SJCRH30 (cell line): ENCODE measurements at places on chromosomes 12 and 14. TPM values are rescaled to one million over a fixed set of nuclear protein-coding genes. Genes with fewer than 3 reads are reported as not detected.

The CATSPERB gene
- total RNA-seq, result not detected in 2 replicates

DNA sequence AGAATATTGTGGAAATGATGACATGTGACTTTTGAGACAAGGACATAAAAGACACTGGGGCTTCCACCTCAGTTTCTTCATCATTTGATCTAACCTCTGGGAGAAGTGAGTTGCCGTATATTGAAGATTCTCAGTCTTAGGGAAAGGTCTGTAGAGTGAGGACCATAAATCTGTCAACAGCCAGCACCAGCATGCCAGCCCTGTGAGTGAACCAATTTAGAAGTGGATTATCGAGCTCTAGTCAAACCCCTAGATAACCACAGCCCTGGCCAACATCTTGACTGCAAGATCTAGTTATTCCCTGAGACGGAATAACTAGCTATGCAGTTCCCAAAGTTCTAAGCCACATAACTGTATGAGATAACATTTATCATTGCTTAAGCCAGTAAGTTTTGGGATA is 108.8 kb upstream of the PTPRR start:
- H3K4me1 ChIP-seq, result no peaks in the 10 kb centered on the region
- H3K4me3 ChIP-seq, result no peak overlapping the region
- H3K27me3 ChIP-seq, result no peaks in the 10 kb centered on the region

DNA sequence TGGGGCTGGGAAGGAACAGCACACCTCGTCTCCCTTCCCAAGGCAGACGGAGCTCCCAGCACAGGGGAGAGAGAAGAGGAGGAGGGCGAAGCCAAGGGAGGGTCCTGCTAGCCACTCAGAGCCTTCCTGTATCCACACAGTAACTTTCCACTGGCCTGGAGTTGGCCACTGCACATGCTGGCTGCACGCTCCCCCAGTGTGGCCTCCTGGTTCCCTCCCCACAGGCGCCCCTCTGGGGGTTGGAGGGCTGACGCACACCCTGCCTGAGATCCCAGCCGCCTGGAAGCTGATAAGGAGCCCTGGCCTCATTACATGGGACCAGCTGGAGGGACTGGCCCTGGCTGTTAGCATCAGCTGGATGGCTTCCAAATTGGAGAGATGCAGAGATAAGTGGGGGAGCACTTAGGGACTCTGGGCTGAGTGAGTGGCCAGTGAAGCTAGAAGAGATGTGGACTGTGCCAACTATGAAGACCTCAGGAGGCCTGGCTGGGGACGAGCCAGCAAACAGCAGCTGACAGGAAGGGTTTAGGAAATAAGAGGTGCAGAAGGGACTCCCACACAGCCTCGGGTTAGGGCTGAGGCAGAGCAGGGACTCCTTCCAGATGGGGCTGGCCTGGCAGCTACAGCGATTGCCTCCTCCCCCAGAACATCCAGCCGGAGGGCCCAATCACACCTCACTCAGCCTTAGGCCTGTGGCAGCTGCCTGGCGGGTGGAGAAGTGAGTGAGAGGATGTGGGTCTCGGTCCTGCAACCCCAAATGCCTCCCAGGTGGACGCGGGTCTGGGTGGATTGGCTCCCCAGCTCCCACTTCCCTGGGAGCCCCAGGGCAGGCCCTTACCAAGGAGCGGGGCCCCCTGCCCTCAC is 26.3 kb upstream of the BCDIN3D start:
- no peaks in the 10 kb centered on the region for H3K36me3 ChIP-seq
- peak overlapping the region; percentile 71 for H3K27ac ChIP-seq
- DNase-seq, result peak; percentile 99
- peak overlapping the region; percentile 13 for H3K4me3 ChIP-seq
- peaks cover 70% of the 10 kb centered on the region for H3K4me1 ChIP-seq
- no peaks in the 10 kb centered on the region for H3K27me3 ChIP-seq

- no peak for DNase-seq
- no peaks in the 10 kb centered on the region for H3K36me3 ChIP-seq
- H3K27me3 ChIP-seq, result no peaks in the 10 kb centered on the region
- no peaks in the 10 kb centered on the region for H3K4me1 ChIP-seq
- H3K4me3 ChIP-seq, result no peak overlapping the region
- no peak overlapping the region for H3K27ac ChIP-seq
These were observed 268.5 kb upstream of the PPFIA2 start for GRCh38 chr12:82027612-82028011.

DNA sequence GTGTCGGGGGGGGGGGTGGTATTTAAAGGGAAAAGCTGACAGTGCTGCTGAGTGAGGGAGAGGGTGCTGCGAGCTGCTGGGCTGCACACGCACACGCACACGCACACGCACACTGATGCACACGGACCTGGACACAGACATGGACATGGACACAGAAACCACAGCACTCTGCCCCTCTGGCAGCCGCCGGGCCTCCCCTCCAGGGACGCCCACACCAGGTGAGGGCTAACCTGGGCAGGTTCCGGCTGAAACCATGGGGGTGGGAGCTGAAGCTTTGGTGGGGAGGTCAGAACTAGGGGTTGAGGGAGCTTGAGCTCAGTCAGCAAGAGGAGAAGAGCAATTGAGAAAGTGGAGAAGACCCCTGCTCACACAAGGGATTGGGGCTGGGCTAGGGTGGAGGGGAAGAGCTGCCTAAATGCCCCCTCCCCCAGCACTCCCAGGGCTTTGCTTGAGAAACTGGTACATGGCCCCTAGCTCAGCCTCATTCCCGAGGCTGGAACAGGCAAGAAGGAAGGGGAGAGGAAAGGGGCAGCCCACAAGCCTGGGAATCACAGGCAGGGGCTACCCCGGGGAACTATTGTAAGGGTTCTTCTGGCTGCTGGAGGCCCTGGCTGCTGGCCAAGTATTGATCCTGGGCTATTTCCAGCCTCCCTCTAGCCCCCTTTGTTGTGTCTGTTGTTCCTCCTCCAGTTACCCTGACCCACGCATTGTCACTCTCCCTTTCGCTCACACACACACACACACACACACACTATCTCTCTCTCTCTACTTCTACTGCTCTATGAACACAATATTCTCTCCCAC is at the start of gene REM2:
Gene REM2 (plus strand): TSS at position 50 of the 804 bp plus-strand sequence. CDS start 66 bp downstream, at position 116.
- H3K4me3 ChIP-seq, result no peak within 1 kb of the TSS
- H3K27ac ChIP-seq, result no peak within 1 kb of the TSS
- no peaks in the 10 kb centered on the region for H3K27me3 ChIP-seq
- peak; percentile 29 for DNase-seq

The TRIAP1 gene
- 43.4 and 45.5 TPM in 2 replicates for total RNA-seq

The SYT10 gene
- not detected in 2 replicates for total RNA-seq

The FCF1 gene
- total RNA-seq, result 38.3 and 42.2 TPM in 2 replicates

GRCh38 chr14:24058260-24058950 is 6.6 kb downstream of the CARMIL3 start:
- H3K27me3 ChIP-seq, result no peaks in the 10 kb centered on the region
- H3K4me3 ChIP-seq, result no peak overlapping the region
- DNase-seq, result peak; percentile 66
- H3K27ac ChIP-seq, result no peak overlapping the region
- H3K36me3 ChIP-seq, result no peaks in the 10 kb centered on the region

DNA sequence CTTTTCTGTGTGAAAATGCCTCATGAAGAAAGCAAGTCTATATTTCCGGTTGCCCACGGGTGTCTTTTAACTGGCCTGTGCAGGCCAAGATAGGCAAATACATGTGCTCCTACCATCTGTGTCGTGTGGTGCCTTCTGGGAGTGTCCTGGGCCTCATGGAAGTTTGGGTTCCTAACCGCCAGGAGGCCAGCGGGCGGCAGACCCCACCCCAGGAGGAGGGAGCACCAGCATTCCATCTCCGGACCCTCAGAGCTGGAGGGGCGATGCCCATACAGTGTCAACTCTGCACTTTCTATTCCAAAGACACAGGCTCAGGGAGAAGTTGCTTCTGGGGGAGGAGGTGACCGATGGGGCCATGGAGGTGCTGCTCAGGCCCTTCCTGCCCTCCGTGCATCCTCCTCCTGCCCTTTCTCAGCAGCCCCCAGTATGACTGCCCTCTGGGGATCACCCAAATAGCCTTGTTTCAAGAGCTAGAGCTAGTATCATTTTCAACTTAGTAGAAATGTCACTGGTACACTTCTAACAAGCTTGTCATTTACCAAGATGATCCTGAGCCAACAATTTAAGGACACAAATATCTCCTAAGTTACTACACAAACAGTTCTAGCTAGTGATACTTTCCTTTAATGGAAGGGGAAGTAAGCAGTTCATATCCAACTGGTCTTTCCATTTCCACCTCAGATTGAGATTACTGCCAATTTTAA is 17.8 kb downstream of the CCDC92 start:
- H3K4me3 ChIP-seq, result no peak overlapping the region
- H3K27me3 ChIP-seq, result no peaks in the 10 kb centered on the region

- DNase-seq, result no peak
- H3K27ac ChIP-seq, result no peak overlapping the region
- H3K4me1 ChIP-seq, result 0 out of 2 replicates have a peak, but pooled peaks cover 2% of the 10 kb centered on the region
- H3K27me3 ChIP-seq, result no peaks in the 10 kb centered on the region
- H3K4me3 ChIP-seq, result no peak overlapping the region
These were observed 9.4 kb downstream of the ANKRD9 start for GRCh38 chr14:102500158-102500662.

DNA sequence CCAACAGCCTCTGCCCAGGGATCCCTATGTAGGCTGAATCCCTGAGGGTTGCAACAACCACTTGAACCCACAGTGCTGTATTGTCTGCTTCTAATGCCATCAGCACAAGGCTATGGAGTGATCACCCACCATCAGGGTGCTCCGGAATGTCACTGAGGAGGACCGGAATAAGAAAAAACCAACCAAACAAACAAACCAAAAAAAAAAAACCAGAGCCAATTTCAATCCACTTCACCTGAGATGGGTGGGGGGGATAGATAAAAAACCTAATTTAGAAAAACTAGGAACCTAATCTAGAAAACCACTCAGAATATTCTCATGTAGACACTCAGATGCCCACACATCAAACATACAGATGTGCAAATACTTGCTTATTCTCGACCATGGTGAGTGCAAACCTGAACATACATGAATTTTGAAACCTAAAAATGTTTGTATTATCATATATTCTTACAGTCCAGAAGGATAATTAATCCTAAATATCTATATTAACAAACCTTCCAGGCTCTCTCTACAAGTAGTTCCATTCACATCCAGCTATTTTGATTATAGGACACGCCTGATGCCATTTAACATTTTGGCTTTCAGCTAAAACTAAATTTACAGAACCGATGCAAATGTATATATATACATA is 3.7 kb downstream of the TBX5 start:
- DNase-seq, result no peak
- H3K4me1 ChIP-seq, result no peaks in the 10 kb centered on the region
- no peaks in the 10 kb centered on the region for H3K36me3 ChIP-seq
- H3K4me3 ChIP-seq, result no peak overlapping the region
- H3K27me3 ChIP-seq, result peaks cover 28% of the 10 kb centered on the region

The DENND5B gene
- total RNA-seq, result 20.8 and 22.4 TPM in 2 replicates

DNA sequence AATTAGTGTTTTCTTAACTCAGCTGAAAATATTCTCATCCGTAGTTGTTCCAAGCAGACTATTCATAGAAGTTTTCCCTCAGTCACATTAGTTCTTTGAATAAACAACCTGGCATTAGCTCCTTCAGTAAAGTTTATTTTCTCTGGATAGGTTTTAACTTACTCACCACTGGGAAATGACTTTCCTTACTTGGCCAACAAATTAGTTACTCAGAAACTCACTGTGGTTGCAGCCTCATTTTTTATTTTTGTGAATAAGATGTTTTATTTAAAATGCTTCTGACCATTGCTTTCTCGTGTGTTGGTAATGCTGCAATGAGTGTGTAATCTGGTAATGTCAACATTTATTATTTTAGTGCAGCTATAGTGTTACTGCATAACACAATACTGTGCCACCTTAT is 74.9 kb downstream of the NOVA1 start:
- no peak overlapping the region for H3K4me3 ChIP-seq
- H3K4me1 ChIP-seq, result no peaks in the 10 kb centered on the region
- H3K27me3 ChIP-seq, result no peaks in the 10 kb centered on the region
- H3K27ac ChIP-seq, result no peak overlapping the region
- no peaks in the 10 kb centered on the region for H3K36me3 ChIP-seq
- no peak for DNase-seq

DNA sequence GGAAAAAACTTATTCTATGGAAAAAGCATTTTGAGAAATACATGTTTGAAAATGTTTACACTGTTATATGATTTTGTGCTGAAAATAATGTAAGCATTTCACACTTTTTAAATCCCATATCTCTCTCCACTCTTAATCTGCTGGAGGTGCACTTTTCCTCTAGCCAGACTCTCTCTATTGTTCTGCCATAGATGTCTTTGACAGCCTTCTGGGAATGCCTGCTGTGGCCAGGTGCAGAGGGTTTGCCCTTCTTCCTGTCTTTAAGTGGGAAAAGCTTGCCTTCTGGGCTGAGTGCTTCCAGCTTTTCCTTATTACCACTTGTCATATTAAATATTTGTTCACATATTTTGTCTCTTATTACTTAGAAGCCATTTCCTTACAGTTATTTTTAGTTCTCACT is 60.1 kb upstream of the PPM1H start:
- H3K36me3 ChIP-seq, result no peaks in the 10 kb centered on the region
- H3K4me3 ChIP-seq, result no peak overlapping the region
- H3K4me1 ChIP-seq, result no peaks in the 10 kb centered on the region
- H3K27me3 ChIP-seq, result no peaks in the 10 kb centered on the region
- H3K27ac ChIP-seq, result no peak overlapping the region
- DNase-seq, result no peak

- no peak overlapping the region for H3K27ac ChIP-seq
- H3K36me3 ChIP-seq, result no peaks in the 10 kb centered on the region
- no peak overlapping the region for H3K4me3 ChIP-seq
- no peaks in the 10 kb centered on the region for H3K27me3 ChIP-seq
- no peaks in the 10 kb centered on the region for H3K4me1 ChIP-seq
These were observed 178.8 kb downstream of the EXOC5 start for GRCh38 chr14:57089901-57090300.

DNA sequence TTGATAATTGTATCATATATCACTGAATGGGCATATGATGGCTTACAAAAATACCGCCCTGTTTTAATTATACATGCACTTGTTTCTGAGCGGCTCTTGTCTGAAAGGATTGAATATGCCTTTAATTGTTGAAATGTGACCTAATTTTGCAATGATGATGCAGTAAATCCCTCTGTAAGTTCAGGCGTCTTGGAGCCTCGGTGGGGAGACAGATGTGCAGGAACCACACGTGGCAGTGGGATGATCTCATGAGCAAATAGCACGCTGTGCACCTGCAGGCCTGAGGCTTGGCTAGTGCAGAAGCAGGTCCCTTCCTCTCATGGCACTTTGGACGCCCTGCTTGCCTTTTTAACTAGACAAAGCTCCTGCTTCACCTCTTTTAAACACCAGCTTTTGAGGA is 49.3 kb upstream of the ASPG start:
- no peak overlapping the region for H3K27ac ChIP-seq
- peaks cover 21% of the 10 kb centered on the region for H3K27me3 ChIP-seq
- no peak for DNase-seq
- H3K4me1 ChIP-seq, result peaks cover 5% of the 10 kb centered on the region; the same call in 1 of the 2 replicates
- H3K36me3 ChIP-seq, result no peaks in the 10 kb centered on the region

The TAS2R9 gene
- total RNA-seq, result 0.15 and 0.16 TPM in 2 replicates

DNA sequence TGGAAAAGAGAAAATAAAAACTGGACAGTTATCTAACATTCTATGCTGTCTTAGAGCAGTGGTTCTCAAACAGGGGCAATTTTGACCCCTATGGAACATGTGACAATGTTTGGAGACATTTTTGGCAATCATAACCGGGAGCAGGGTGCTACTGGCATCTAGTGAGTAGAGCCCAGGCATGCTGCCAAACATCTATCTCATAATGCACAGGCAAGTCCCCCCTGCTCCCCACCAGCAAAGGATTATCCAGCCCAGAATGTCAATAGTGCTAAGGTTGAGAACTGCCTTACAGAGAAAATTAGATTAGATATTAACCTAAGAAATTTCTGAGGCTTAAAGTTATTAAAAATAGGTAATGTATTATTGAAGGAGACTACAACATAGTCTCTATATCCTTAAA is 22.9 kb upstream of the CATSPERB start:
- no peak for DNase-seq
- H3K4me1 ChIP-seq, result no peaks in the 10 kb centered on the region
- H3K36me3 ChIP-seq, result no peaks in the 10 kb centered on the region
